Prostate gland (tissue), 2 donors: ENCODE measurements at places on chromosomes 3 and 15. TPM values are rescaled to one million over a fixed set of nuclear protein-coding genes. Genes with fewer than 3 reads are reported as not detected.

- no peak for DNase-seq
These were observed 41.0 kb downstream of the MCTP2 start for GRCh38 chr15:94272251-94272898.

GRCh38 chr3:113912552-113913236 is 35.1 kb upstream of the ZDHHC23 start:
- DNase-seq: peak; percentile 64

FGF12 gene
- 5.7 TPM for total RNA-seq

DNA sequence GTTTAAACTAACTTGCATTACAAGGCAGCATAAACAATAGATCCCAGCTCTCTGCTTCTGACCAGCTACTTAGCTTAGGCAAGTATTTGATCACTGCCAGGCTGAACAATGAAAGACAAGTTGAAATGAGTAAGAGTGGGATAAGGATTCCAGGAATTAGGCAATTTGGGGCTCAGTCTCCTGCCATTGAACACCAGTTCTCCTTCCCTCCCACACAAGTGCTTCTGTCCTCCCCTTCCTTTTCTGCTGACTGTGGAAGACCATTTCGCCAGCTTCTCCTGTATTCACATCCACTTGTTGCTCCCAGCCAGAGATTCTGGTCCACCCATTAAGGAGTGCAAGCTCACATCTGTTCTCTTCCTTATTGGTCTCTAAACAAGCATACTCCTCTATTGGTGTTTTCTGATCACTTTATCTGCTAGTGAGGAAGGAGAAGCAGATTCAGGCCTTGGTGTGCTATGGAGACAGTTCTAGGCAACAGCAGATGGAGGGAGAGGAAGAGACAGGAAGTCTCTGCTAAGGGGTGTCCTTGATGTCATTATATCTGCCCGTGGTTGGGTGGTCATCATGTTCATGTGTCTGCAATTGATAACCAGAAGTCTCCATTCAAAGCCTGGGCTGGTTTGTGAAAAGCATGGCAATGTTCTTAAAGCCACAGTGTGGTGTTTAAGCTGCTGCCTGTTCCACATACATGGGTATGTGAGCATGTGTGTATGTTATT is 121.5 kb downstream of the PLCL2 start:
- no peak for DNase-seq

TRPM1 gene
- not detected for total RNA-seq

GRCh38 chr3:5016211-5017161 is 37.2 kb downstream of the BHLHE40 start:
- no peak for DNase-seq

TSEN2 gene
- total RNA-seq: 13.8 TPM

DNA sequence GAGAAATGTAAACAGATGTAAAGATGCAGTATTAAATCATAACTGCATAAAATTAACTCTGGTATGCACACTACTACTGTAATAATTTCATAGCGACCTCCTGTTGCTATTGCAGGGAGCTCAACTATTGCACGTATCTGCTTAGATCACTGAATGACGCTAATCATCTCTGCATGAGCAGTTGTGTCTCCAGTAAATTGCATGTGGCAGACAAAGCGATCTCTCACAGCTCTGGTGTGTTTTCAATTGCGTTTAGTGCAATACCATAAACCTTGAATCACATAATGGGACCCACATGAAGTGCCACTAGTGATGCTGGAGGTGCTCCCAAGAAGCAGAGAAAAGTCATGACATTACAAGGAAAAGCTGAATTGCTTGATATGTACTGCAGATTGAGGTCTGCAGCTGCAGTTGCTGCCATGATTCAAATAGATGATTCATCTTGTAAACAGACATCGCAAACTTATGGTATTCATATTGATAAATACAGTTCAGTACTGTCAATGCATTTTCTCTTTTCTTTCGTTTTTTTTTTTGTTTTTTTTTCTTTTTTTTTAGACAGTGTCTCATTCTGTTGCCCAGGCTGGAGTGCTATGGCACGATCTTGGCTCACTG is 30.2 kb upstream of the LCTL start:
- DNase-seq: no peak

GRCh38 chr3:37913522-37913921 is 51.8 kb downstream of the CTDSPL start:
- DNase-seq: no peak

DNA sequence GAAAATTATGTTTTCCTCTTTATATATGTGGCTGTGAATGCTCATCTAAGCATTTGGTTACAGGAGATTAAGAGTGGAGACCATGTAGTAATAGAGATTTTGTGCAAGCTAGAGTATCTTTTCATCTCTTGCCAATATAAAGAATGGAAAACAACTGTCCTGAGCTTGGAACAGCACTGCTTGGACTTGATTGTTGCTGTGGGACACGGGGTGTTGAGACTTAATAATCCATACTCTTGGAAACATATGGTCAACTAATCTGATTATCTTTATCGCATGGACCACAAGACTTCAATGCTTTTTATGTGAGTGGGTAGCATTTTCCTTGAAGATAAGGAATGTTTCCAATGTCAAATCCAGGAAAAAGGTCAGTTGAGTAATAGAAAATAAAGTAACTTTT is 806.3 kb downstream of the DIPK2A start:
- DNase-seq: no peak

- DNase-seq: no peak
These were observed 84.3 kb downstream of the SHQ1 start for GRCh38 chr3:72763751-72764440.

DNA sequence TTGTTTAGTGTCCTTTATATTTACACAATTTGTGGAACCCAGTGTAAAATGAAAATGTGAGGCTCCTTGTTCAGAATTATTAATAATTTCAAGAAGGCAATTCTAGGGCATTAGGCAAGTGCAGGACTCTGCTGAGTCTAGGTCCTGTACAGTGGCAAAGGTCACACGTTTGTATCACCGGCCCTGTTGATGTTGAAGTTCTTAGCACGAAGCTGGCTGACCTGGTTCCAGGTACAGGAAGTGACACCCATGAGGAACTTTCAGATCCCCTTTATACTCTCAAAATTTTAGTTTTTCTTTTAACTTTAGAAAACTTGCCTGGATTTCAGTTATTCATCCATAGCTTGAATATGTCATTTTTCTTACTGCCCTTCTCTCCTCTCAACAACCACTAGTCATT is 349.4 kb downstream of the CNTN6 start:
- DNase-seq: no peak

DNA sequence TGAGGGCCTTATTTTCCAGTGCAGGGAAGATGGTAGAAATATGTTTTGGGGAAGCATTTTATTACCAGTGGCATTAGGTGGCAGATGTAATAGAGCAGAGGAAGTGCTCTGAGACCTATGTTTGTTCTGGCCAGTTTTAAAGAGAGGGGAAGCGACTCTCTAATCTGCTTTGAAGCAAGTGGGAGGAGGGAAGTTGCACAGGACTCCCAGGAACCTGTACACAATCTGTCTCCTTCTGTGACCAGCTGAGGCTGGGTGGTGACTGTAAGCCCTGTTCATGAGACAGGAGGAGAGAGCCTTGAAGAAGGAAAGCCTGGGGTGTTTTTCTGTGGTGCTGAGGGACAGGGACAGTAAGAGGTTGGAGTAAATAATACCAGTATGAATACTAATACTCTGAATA is 60.5 kb downstream of the LPP start:
- DNase-seq: no peak

NKTR gene
- total RNA-seq: 42.2 TPM

SMAD6 gene
- total RNA-seq: 14.8 TPM

DNA sequence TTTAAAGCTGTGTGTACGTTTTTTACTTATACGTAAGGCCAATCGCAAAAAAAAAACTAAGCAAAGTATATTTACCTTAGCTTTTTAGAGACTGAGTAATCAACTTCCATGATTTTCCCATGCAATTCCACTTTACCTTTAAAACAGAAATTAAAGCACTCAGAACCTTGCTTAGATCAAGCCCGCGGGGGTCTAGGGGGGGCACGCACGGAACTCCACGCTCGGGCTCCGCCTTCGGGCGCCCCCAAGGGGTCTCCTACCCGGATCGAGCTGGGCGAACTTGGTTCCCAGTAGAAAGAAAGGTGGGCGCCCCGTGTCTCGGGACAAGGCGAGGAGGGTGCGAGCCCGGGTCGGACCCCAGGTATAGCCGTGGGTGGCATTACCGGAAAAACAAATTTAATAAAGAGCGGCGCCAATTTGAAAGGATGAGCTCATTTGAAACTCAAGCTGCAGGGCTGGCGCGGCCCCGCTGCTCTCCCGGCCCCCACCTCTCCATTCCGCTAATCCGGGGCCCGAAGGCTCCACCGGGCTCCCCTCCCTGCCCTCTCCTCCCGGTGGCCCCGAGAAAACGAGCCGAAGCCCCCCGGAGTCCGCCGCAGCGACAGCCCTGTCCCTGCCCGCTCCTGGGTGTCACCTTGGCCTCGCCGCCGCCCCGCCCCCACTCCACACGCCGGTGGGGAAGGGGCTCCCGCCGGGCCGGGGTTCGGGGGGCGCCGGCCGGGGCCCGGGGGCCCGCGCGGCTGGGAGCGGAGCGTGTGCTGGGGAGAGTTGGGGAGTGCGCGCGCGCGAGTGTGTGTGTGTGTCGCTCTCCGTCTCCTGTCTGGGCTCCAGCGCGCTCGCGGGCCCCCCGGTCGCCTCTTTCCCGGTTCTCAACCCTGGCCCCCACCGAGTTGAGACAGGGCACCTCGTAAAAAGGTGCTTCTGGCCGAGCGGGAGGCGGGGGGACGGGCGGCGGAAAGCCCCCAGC is 1.5 kb downstream of the IGF2BP2 start:
- peak; percentile 24 for DNase-seq

GRCh38 chr3:169583269-169583668 is 80.2 kb downstream of the MECOM start:
- no peak for DNase-seq

SEMA3G gene
- 3.5 TPM for total RNA-seq

- DNase-seq: no peak
These were observed 13.1 kb upstream of the SLC35G2 start for GRCh38 chr3:136805795-136806194.

- no peak for DNase-seq
These were observed 22.1 kb upstream of the SCAANT1 start for GRCh38 chr3:63934041-63934866.

DNA sequence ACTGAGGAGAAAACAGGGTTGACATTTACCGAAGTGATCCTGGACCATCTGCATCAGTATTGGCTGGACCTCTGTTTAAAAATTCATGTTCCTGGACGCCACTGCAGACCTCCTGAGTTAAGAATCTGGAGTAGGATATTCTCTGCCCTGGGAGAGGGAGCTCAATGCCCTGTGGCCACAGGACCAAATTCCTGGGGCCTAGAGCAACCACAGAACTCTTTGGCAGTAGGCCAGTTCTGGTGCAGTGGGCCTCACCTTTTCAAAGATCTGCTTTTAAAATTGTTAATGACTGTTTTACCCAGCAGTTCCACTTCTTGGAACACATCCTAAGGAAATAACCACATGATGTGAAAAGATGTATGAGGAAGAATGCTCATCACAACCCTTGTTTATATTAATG is 133.3 kb upstream of the ADPGK start:
- DNase-seq: no peak

CCDC54 gene
- total RNA-seq: 5.4 TPM

FSIP1 gene
- total RNA-seq: 1.6 TPM

GRCh38 chr3:64088408-64089205 is 65.3 kb upstream of the PSMD6 start:
- DNase-seq: no peak

PTH1R gene
- 10.8 TPM for total RNA-seq

- DNase-seq: no peak
These were observed 138.9 kb downstream of the PDE8A start for GRCh38 chr15:85120351-85121113.

- no peak for DNase-seq
These were observed 101.5 kb upstream of the ASB14 start for GRCh38 chr3:57393977-57394376.

GRCh38 chr3:41986561-41986960 is 24.7 kb upstream of the ULK4 start:
- no peak for DNase-seq

HHLA2 gene
- total RNA-seq: 2.6 TPM

- DNase-seq: no peak
These were observed 26.4 kb downstream of the CBLB start for GRCh38 chr3:105842449-105842848.

DNA sequence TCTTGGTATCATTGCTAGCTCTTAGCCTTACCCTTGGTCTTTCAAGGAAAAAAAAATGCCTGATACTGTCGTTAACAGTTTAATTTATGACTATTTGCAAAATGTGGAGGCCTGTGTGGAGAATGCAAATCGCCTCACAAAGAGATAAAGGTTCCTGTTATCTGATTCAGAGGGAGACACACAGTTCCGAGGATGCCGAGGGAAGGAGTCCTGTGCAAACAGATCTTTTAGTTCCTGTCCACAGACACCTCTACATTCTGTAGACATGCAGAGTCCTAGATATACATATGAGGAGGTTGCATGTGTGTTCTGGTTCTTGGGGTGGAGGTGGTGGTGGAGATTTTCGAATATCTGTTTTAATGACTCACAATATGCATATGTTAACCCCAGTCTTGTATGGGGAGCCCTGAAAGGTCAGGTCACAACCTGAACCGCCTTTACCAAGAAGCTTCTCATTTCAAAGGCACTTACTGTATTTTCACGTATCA is 5.7 kb downstream of the NR2F2 start:
- DNase-seq: peak; percentile 54

UROC1 gene
- 0.17 TPM for total RNA-seq

CIDEC gene
- not detected for total RNA-seq

LRRK1 gene
- total RNA-seq: 18.6 TPM

TGM5 gene
- total RNA-seq: 1.6 TPM

GRCh38 chr3:61018807-61019206 is 232.4 kb downstream of the FHIT start:
- DNase-seq: no peak

DNA sequence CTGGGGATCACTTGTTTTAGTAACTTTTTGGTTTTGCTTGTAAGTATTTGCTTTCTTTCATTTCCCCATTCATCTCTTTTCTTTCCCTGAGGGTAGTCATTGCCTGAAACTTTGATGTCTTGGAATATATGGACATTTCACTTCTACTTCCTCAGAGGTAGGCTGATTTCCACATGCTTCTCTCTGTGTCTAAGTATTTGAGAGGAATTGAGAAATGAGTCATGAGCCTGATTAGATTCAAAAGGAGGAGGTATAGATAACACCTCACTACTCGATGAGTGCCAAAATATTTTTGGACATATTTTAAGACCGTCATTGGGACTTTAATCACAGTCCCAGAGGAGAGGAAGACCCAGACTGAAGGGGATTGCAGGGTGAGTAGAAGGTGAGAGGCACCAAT is 480.1 kb upstream of the SGO1 start:
- DNase-seq: no peak

GRCh38 chr3:30314757-30315325 is 291.6 kb upstream of the TGFBR2 start:
- DNase-seq: no peak

MELTF gene
- total RNA-seq: 6.9 TPM

USP13 gene
- 52.6 TPM for total RNA-seq
